Head of caudate nucleus (tissue), 42 donors: ENCODE measurements at places on chromosomes 16 and 17.

DNA sequence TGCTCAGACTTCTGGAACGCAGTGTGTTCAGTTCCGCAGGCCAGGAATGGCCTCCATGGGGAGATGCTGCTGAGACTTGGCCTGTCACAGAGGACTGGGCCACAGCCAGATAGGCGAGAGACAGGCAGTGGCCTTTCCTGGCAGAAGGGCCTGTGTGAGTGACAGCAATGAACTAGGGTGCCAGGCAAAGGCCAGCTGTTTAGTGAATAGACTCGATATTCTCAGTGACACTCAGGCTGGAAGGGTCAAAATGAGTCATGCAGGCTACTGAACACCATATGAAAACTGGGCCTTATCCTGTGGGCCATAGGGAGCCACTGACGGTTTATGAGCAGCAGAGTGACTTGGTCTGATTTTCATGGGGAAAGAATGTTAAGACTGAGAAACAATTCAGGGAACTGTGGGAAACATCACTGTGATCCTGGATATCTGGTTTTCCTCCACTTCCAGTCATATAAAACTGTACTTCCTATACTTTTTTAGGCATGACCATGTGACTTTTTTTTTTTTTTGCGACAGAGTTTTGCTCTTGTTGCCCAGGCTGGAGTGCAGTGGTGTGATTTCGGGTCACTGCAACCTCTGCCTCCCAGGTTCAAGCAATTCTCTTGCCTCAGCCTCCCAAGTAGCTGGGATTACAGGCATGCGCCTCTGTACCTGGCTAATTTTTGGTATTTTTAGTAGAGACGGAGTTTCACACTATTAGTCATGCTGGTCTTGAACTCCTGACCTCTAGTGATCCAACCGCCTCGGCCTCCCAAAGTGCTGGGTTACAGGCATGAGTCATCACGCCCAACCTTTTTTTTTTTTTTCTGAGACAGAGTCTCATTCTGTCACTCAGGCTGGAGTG is 5.2 kb upstream of the NUBP1 start:
- DNase-seq: peak; percentile 84

GRCh38 chr16:83602761-83603722 is 204.7 kb upstream of the HSBP1 start:
- no peak for DNase-seq

- DNase-seq: no peak
These were observed 3.0 kb downstream of the NOL3 start for GRCh38 chr16:67173323-67173722.

- no peak for DNase-seq
These were observed 15.9 kb downstream of the PLD6 start for GRCh38 chr17:17190188-17190587.

DNA sequence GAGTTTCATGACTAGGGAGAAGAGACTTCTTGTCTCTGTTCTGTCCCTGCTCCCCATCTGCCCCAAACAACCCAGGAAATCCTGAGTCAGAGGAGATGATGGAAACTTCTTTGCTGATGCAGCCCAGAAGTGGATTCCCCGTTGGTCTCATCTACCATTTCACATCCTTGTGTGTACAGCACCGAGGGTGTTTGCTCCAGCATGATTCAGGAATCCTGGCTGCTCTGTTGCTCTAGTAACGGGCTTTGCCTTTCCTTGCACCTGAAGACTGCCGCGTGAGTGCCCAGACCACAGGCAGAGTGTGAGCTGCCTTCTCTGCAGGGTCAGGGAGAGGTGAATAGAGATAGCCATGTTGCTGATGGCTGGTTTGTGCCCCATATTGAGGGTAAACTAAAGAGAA is 408.4 kb downstream of the CPPED1 start:
- no peak for DNase-seq
